ENCODE measurements at places on chromosomes 3 and 15.
A peak's percentile ranks its signal among the peaks of the same experiment; 100 is the strongest.

- peak; percentile 35 for DNase-seq
Observed at GRCh38 chr15:39417366-39418134, 163.3 kb upstream of the THBS1 start.

DNA sequence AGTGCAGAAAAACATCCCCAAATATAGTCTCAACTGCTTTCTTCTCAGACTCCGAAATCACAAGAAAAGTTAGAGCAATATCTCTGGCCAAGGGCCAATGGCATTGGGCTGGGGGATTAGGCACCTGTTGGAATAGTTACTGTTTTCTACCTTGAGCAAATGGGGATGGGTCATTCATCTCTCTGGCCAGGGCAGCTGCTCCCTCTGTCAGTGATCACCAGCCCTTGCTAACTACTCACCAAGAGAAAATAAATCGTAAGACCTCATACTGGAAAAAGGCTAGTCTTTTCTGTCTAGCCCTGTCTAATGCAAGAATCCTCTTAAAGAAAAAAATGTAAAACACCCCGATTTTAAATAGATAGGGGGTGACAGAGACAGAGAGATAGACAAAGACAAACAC, 10.9 kb downstream of the CERS3 start:
- DNase-seq, result no peak

DNA sequence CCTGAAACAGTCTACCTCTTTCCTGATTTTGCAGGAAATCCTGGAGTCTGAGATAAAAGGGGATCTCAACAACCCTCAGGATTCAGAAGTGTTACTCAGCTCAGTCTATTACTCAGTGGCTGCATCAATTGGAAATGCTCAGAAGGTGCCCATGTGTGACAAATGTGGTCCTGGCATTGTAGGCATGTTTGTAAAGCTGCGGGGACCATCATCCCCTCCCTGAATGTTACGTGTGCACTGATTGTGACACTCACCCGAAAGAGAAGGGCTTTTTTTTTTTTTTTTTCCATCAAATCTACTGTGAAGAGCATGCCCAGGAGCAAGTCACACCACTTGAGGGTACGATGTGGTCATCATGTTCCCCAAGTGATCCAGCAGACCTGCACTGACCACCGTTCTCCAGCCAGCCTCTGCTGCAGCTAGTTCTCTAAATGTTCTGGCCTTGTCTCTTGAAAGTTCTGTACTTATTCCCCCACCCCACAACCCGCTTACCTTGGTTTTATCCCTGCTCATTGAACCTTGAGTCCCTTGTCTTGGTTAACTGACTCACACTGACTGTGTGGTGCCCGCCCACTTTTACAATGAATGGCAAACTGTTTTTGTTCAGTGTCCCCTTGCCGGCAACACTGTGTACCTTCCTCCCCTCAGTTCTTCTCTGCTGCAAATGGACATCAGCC, 19.8 kb downstream of the ST3GAL6 start:
- no peak for DNase-seq

DNA sequence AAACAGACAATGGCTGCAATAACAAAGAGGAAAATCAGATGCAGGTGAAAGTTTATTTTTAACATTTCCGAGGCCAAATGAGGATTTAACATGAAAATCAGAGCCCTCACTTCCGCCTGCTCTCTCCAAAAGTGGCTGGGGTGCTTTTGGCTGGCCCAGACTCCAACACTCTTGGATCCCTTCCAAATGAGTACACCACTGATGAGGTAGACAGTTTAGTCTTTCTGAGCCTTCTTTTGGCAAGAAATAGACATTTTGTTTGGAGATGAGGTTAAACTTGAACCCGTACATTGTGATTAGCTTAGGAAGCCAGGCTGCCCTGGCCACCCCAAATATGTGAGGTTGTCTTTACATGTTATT, 51.0 kb upstream of the TRA2B start:
- DNase-seq, result no peak

GRCh38 chr3:13827256-13827655, 52.6 kb downstream of the WNT7A start:
- no peak for DNase-seq

DNA sequence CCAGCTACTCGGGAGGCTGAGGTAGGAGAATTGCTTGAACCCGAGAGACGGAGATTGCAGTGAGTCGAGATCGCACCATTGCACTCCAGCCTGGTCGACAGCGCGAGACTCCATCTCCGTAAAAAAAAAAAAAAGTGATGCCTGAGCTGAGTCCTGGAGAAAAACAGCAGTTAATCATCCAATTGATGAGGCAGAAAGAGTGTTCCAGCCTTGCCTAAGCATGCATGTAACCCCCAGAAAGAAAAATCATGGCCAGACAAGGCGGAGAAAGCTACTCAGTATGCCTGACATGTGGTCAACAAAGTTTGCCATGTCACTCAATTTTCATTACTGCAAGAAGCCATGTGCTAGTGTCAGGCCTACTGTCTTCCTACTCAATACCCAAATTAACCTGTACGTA, 593.1 kb upstream of the MDFIC2 start:
- DNase-seq, result no peak

DNA sequence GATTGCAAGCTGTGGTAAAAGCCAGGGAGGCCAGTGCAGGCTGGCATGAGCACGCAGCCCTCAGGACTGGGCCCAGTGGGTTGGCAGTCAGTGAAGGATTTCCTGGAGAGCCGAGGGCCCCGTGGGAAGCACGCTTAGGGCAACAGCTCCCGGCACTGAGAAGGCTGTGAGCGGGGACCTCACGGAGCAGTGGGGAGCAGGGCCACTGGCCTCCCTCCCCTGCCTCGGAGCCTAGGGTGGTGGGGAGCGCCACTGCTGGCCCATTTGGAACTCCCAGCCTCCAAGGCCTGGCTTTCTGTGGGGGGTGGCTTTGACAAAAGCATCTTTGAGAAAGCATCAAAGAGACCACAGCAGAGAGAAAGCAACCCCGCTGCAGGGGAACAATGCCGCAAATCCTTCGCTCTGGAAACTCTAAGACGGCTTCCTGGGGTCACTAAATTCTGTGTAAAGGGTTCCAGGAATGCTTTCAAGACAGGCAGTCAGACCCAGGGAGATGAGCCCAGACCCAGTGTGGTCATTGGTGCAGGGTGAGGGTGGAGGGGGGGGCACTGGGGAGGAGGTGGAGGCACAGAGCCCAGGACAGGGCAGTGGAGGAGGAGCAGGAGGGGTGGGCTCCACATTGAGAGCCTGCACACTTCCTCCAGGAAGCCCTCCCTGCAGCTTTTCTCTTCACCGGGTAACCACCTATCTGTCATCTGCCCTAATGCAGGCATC, 9.5 kb upstream of the APBA2 start:
- no peak for DNase-seq

- no peak for DNase-seq
Observed at GRCh38 chr3:7700539-7700938, 801.1 kb upstream of the LMCD1 start.

DNA sequence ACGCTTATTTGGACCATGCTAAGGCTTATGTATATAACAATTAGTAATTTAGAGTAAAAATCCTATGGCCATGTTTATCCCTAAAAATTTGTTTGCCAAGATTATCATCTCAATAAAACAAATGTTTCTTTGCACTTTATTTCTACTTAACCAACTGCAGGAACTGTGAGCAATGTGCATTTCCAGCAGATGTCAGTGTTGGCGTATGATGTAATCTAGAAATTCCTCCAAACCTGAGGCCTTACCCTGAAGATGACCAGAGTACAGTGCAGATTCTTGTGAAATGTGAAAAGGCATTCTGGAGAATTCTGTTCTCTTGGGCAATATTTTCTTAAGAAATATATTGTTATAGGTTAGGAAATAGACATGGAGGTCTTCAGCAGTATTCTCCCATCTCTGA, 205.9 kb downstream of the MBNL1 start:
- peak; percentile 56 for DNase-seq

- no peak for DNase-seq
Observed at GRCh38 chr3:186786922-186787321, 3.5 kb downstream of the EIF4A2 start.

- DNase-seq, result no peak
Observed at GRCh38 chr15:70866982-70867641, 13.2 kb upstream of the LARP6 start.

DNA sequence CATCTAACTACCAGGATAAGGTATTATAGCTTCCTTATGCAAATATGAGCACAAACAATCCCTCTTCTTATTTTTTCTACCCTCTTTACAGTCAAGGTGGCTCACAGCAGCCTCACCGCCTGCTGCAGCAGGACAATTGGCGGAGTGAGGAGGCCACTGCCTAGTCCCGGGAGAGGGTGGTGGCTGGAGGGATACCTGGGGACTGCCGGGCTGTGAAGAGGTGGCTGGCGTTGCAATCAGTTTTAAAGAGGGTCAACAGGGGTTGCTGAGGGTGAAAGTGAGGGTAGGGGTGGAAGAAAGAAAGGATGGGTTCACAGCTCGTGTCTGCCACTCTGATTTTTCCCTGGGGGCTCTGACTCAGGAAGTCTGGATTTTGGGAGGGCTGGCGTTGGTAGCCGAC, 105.1 kb upstream of the SLC6A6 start:
- DNase-seq, result no peak

- no peak for DNase-seq
Observed at GRCh38 chr15:50675535-50676144, 11.0 kb downstream of the TRPM7 start.

DNA sequence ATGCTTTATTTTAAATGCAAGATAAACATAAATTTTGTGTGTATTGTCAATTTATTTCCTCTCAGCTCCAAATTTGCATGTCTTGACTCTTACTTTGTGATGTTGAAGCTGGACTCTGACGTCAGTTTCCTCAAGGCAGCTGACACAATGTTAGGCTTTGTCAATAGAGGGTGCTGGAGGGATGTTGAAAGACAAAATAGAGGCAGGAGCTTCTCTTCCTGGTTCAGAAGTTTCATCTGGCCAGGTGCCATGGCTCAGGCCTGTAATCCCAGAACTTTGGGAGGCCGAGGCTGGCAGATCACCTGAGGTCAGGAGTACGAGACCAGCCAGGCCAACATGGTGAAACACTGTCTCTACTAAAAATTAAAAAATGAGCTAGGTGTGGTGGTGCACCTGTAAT, 408.6 kb downstream of the GBE1 start:
- DNase-seq, result peak; percentile 26
